Stimulated activated naive CD4-positive, alpha-beta T cell treated with Interleukin-2 at 50 U/mL for 16 hours (primary cell): ENCODE measurements at places on chromosomes 16 and 17.
A peak's percentile ranks its signal among the peaks of the same experiment; 100 is the strongest.

DNA sequence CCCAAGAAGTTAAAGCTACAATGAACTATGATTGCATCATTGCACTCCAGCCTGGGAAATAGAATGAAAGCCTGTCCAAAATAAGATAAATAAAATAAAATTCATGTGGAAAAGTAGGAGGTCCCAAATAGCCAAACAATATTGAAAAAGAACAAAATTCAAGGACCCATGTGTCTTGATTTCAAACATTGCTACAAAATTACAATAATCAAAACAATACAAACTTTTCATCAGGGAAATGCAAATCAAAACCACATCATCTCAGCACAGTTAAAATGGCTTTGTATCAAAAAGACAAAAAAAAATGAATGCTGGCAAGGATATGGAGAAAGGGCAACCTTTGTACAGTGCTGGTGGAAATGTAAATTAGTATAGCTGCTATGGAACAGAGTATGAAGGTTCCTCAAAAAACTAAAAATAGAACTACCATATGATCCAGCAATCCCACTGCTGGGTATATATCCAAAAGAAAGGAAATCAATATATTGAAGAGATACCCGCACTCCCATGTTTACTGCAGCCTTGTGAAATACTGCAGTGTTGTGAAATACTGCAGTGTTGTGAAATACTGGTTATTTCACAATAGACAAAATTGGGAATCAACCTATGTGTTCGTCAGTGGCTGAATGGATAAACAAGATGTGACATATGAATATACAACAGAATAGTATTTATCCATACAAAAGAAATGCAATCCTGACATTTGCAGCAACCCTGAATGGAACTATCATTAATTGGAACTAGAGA is 24.5 kb upstream of the ZNF287 start:
- DNase-seq, result no peak

DNA sequence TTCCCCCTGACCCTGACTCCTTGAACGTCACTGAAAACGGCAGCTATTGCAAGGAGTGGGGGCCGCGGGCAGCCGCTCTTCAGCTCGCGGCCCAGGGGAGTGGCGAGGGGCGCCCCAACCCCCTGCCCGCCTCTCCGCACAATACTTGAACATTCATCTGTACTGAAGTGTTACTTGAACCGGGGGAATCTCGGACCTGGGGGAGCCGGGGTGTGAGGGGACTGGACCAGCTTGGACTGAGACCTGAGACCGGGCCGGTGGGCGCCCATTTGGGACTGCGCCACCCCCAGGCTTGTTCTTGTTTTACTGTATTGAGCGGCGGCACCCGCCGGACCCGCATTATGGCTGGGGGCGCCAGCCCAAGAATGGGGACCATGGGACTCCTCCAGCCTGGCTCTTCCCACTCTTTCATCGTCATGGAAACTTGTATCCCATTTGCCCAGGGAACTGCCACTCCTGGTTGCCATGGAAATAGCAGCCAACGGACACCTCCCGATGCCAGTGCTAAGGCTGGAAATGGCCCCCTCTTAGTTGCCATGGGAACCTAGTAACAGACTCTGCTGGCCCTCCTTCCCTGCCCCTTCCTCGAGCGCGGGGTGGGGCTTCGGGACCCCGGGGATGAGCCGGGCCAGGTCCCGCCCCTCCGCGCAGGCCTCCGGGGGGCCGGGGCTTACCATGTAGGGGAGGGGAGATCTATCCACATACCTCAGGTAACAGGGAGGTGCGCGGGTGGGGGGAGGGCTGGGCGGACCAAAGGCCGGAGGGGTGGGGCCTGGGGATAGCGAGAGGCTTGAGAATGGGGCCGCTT is 805 bp upstream of the ORAI3 start:
- DNase-seq, result no peak

- peak; percentile 50 for DNase-seq
Observed at GRCh38 chr17:28949185-28950016, 1.9 kb downstream of the PHF12 start.

- no peak for DNase-seq
Observed at GRCh38 chr16:2244301-2244700, 7.1 kb downstream of the ECI1 start.

- no peak for DNase-seq
Observed at GRCh38 chr17:54948380-54948779, 20.1 kb downstream of the COX11 start.

- peak; percentile 33 for DNase-seq
Observed at GRCh38 chr17:78993241-78993956, 13.7 kb upstream of the LGALS3BP start.

DNA sequence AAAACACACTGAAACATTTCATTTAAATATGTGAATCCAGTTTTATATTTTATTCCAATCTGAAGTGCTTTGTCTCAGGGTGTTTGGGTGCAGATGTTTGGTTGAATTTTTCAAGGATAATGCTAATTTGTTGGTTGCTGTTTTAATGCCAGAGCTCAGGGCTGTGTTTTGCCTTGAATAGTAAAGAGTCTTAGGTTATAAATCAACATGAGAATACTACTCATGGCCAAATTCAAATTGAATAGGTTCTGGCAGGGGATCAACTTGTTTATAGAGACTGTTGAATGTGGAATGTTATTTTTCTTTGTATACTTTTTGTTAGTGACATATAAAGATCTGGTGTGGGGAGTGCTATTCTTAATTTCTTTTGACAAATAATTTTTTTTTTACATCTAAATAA is 18.8 kb downstream of the TOM1L1 start:
- DNase-seq, result no peak

- no peak for DNase-seq
Observed at GRCh38 chr17:82042649-82043048, 5.2 kb upstream of the DCXR start.

DNA sequence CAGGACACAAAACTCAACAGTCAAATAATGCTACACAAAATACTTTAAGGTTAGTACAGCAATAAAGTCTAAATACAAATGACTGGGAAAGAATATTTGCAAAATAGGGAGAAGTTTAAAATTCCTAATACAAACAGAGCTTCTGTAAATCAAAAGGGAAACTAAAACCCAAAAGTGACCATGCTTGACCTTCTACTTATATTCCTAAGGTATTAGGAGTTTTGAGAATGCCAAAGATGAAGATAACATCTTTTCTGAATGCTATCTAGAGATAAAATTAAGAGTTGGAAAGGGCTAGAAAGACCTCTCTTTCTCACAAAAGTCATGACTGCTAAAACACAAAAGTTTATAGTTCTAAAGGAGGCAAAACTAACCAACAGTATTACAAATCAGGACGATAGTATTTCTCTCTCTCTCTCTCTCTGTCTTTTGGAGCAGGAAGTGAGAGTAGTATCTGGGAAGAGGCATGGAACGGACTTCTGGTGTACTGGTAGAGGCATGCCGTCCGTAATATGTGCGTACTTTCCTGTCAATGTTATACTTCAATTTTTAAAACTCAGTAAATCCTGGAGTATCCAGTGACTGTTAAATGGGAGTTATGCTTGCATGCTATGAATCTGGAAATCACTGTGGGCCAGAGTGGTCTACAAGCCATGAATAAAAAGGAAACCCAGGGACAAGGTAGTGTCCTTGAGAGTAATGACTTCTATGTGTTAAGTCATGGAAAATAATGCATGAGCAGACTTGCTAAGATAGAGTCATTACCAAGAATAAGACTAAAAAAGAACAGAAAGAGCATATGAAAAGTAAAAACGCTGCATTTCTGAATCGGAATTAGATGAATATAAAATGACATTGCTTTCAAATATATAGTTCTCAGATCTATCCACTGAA is 49.7 kb upstream of the ANKFY1 start:
- no peak for DNase-seq

DNA sequence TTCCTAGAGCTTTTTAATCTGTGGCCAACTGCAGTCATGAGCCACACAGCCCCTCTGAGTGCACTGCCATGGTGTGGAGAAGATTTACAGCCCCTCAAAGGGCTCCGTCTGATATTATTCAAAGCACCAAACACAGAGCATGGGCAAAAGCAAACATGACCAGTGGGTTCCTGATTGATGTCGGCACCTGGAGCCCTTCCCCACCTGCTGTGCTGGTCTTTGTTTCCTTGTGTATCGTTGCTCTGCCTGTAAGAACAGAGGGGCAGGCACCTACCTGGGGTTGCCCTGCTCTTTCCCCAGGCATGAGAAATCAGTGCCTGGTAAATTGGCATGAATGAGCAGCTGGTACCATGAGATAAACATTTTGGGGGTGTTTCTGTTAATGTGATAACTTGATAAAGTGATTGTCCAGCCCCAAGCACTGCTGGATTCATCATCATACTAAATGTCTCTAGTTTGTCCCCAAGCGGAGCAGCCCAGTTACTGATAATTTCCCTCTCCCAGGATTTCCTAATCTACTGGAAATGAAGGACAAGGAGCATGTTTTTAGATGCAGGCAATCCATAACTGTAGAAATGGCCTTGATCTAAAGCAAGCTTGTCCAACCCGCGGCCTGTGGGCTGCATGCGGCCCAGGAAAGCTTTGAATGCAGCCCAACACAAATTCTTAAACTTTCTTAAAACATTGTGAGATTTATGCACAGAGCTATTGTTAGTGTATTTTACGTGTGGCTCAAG is 5.0 kb upstream of the SPIRE2 start:
- no peak for DNase-seq

DNA sequence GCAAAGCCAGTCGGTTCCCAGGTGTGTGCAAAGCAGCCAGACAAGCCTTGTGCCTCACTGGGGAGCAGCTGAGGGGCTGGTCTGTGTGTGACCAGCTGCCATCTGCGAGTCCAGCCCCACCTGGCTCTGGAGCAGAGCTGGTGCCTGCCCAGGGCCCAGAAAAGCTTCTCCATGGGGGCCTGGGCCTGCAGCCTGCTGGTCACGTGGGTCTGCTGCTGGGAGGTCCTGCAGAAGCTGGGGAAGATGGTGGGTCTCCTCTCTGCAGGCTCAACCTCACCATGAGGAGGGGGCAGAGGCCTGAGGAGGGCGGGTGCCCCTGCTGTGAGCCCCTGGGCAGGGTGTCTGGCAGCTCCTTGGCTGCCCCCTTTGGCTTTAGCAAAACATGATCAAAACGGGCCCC is 71.9 kb downstream of the ENGASE start:
- no peak for DNase-seq

- DNase-seq, result no peak
Observed at GRCh38 chr17:63240106-63240505, 206.0 kb downstream of the CYB561 start.

GRCh38 chr16:47722046-47722445 is 260.9 kb downstream of the PHKB start:
- DNase-seq, result no peak

GRCh38 chr16:46730801-46731690 is 17.1 kb downstream of the MYLK3 start:
- DNase-seq, result no peak
